HL-60 (cell line): ENCODE measurements at places on chromosomes 1 and 21.

GRCh38 chr1:42358791-42359190, 21.8 kb upstream of the RIMKLA start:
- no peak for DNase-seq

DNA sequence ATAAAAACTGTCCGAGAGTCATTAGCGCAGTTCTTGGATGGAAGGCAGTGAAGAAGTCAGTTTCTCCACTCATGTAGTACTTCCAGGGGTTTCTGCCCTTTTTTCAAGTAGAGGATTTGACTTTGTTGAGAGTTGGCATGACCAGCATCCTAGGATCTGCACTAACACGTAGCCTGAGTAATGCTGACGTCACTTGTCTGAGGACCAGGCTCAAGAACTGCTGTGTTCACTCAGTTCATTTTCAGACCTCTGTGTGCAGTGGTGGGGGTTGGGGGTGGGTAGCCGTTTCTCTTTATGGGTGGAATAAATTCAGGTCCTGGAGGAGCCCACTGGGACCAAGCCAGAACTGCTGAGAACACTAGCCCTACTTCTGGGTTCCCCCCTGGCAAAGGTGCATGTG, 53.3 kb downstream of the MRPS6 start:
- DNase-seq, result no peak

DNA sequence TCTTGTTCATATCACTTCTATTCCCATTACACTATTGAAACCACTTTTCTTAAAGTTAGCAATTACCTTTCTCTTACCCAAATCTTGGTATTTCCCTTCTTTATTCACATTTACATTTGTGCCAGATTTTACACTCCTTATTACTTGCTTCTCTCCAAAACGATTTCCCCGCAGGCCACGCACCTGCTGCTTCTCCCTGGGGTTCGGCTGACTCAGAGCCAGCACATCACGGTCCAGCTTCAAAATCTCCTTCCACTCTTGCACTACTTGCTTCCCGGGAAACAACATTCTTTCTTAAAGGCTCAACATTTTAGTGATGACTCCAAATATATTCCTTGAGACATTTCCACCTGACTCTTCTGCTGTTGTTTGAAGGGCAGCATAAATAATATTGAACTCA, 20.7 kb downstream of the LHX9 start:
- DNase-seq, result no peak

DNA sequence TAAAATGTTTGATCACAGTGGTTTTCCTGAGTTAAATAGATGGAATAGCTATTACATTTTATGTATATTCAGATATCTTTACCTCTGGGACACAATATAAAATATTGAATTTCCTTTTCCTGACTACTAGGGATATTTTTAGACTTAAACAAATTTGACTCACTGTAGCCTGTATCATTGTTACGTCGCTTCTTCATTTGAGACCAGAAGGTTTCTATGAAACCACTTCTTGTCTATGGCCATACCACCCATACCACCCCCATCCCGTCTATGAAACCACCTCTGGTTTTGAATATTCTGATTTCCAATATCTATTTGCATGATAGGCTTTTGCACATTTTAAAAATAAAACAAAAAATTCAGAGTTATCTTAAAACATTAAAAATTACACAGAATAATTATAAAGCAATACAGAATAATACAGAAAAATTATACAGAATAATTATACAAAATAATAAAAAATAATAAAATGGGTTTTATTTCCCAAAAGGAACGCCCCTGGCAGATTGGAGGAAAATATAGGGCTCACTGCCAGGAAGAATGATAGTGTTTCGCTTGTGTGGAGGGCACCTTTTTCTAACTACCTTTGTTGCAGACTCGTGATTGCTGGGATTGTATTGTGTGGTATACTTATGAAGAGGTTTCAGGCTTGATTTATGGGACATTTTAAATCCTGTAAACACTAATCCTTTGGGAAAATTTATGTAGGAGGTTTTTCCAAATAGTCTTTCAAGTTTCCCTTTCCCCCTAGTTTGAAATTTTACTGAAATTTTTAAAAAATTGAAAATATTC, 4.7 kb downstream of the SPEN start:
- no peak for DNase-seq

GRCh38 chr21:42022906-42023305, 12.7 kb upstream of the ZBTB21 start:
- DNase-seq, result no peak

GRCh38 chr1:31697369-31697984, 6.3 kb downstream of the COL16A1 start:
- DNase-seq, result no peak

DNA sequence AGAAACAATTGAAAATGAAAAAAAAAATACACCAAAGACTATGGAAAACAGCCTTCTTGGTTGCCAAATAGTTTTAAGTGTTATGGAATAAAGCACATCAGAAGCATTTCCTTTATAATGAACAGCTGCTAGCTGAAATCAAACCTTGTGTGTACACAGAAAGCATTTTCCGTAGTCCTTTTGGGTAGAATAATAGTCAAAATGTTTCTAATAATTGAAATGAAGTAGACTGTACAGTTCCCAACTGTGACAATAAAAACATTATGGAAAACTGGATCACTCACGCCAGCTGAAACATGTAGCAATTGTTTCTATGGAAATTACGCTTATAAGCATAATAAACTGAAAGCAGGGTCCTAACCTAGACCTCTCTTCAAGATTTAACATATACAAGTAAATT, 856.3 kb upstream of the B3GALT2 start:
- no peak for DNase-seq

DNA sequence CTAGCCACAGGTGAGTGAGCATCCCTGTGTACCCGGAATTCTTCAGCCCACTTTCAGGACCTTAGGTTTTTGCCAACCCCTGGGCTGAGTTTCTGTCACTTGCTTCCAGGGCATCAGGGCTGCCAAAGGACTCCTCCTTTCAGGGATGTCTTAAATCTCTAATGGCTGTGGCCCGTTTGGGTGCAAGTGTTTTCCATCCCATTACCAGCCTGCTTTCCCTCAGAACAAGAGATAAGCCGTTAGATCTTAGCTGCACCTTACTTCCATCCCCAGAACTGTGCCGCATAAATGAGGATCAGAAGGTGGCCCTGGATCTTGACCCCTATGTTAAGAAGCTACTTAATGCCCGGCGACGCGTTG, 652 bp downstream of the SNAPIN start:
- no peak for DNase-seq

DNA sequence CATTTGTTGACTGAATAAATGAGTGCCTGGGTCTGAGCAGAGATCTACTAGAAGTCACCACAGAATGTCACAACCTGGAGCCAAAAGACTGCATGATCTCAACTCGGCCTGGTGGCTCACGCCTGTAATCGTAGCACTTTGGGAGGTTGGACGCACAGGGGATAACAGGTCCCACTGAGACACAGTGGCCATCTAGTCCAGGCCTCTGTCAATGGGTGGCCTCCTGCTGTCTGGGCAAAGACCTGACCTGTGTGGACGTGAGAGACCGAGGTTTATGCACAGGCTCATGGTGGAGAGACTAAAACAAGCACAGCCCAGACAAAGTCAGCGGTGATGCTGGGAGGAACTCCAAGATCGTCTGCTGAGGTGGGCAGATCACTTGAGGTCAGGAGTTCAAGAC, 103.0 kb upstream of the BACE2 start:
- DNase-seq, result no peak

GRCh38 chr1:234512451-234512861, 33.5 kb upstream of the TARBP1 start:
- DNase-seq, result peak; percentile 79

DNA sequence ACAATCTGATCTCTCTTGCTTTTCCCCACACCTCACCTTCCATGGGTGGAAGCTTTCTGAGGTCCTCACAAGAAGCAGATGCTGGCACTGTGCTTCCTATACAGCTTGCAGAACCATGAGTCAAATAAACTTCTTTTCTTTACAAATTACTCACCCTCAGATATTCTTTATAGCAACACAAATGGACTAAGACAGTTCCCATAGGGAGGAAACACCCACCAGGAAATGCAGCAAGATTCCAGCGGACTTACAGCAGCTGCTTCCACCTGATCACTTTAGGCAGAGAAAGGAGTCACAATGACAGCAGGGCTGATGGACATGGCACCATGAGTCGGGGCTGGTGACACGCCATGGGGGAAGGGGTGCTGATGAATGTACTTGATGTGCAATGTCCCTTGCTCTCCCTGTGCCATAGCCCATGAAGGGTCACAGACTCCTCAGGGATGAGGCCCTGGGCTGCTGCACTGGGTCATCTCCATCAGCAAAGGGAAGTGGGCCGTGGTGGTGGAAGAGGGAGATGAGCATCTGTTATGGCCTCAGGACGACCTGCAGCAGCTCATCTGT, 53.9 kb downstream of the PRSS38 start:
- no peak for DNase-seq
